ENCODE measurements at places on chromosomes 3 and 15.
A peak's percentile ranks its signal among the peaks of the same experiment; 100 is the strongest.

DNA sequence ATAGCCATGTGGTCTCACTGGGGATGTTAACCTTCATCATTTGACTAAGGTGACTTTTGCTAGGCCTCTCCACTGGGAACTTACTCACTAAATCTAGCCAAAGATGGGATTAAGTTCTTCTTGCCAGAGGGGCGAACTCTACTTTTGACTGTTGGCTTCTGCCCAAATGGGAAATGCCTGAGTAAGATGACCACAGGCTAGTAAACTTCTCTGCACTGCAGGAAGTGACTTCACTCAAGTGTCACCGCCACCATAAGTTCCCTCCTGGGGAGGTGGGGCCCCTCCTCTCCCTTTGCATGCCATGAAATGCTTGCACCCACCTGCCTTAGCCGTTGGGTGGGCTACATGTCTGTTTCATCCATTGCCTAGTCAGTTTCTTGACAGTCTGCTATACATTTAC lies 388.3 kb downstream of the FEZF2 start:
- DNase-seq: no peak

DNA sequence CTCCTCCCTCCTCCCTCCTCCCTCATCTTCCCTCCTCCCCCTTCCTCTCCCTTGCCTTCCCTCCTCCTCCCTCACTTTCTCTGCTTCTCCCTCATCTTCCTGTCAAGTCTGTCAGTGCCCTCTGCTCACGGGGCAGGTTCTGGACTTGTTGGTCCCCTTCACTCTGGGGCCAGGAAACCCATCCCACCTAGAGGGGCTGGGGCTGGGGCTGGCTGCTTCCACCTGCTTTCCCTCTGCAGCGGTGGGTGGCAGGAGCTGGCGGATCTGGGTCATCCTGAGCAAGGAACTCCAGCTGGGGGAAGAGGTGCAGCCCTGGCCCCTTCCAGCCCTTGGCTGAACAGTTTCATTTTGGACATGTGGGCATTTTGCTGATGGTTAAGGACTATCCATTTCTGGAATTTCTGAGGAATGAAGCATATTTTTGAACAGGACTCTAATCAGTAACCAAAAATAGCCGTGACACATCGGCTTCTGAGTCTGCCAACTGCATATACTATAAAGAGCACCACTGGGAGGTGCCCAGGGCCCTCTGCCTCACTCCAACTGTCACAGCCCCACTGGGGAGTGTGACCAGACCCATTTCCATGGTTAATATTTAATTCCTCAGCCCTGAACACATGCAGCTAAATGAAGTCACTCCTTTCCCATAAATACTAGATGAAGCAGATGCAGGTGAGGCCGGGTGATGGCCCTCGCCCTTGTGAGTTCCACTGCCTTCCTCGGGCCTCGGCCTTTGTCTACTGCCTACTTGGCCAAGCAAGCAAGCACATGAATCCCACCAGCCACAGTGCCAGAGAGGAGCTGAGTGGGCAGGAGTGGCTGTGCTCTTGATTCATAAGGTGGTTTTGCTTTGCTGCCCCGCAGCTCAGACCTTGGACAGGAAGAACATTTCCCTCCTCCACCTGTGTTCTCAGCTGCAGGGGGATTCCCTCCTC lies 39.8 kb downstream of the CHDH start:
- DNase-seq: no peak

- DNase-seq: no peak
Observed at GRCh38 chr15:94306700-94307650, 75.6 kb downstream of the MCTP2 start.

- no peak for DNase-seq
Observed at GRCh38 chr3:188400494-188401243, 246.7 kb downstream of the LPP start.

- DNase-seq: peak; percentile 66
Observed at GRCh38 chr3:38453075-38453912, at the start of gene ACVR2B. TSS of gene ACVR2B (plus strand) at chr3:38453890. CDS start at chr3:38454323, 433 bp downstream.

GRCh38 chr15:92205255-92205739 lies 188.4 kb upstream of the ST8SIA2 start:
- no peak for DNase-seq

- no peak for DNase-seq
Observed at GRCh38 chr3:142586803-142587406, 8.4 kb upstream of the ATR start.

- no peak for DNase-seq
Observed at GRCh38 chr3:10228248-10228950, 19.9 kb upstream of the TATDN2 start.

GRCh38 chr3:44264146-44264545 lies 22.5 kb downstream of the TOPAZ1 start:
- no peak for DNase-seq

GRCh38 chr3:112445839-112446238 lies 53.4 kb downstream of the BTLA start:
- no peak for DNase-seq

DNA sequence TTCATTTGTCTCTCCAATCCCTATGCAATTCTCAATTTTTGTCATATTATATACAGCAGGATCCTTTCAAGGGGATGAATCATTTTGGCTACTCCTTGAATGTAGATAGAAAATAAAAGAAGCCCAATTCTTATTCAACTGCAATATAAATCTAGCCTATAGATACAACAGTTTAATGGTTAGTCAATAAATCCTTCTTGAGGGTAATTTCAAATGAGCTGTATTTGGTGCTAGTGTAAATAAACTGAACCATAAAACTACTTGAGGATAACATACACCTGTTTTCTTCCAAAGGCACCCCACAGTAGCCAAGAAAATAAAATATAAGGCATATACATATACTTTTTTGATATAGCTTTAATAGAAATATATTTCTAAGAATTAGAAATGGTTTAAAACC lies 830.3 kb downstream of the ROBO1 start:
- DNase-seq: no peak

DNA sequence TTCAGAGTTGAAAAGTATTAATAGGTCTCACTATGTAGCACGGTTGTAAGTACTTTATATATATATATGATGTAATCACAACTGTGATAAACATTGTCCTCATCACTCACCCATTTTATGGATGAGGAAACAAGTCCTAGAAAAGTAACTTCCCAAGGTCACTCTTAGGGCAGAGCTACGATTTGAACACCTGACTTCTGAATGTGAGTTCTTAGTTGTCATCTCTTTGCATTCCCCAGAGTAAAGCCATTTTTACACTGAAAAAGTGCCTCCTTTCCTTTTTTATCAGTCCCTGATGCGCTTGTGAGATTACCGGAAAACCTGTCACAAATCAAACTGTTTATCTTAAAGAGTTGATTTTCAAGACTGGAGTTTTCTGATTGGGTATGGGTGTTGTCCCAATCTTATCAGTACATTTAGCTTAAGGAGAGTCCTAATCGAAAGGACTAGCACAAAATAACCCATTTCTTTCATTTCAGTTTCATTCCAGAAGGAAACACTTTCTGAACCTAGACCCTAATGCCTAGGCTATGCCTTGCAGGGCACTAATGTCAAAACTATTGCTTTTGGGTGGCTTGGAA lies 2.3 kb upstream of the EDEM1 start:
- no peak for DNase-seq

DNA sequence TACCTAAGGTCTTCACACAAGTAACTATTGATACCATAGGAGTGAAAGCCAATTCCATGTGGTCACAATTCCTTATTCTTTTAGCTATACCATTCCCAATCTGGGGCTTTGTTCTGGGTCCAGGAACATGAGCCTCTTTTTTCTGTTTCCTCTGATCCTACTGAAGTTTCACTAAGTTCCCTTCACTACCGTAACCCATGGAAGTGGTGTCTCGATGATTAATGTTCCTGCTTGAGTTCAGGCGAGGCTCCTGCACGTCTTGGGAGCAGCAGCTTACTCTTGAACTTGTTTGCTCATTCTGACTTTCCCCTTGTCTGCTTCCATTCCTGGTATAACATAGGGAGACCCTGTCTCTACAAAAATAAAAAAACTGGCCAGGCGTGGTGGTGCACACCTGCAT lies 23.6 kb downstream of the ZNF592 start:
- DNase-seq: no peak

- no peak for DNase-seq
Observed at GRCh38 chr15:71951134-71951533, 140.8 kb downstream of the NR2E3 start.

- no peak for DNase-seq
Observed at GRCh38 chr3:57892423-57892822, 115.8 kb upstream of the FLNB start.

GRCh38 chr3:85426121-85426520 lies 467.3 kb downstream of the CADM2 start:
- DNase-seq: no peak

- peak; percentile 50 for DNase-seq
Observed at GRCh38 chr3:15310491-15311370, 21.7 kb downstream of the SH3BP5 start.

- no peak for DNase-seq
Observed at GRCh38 chr3:194849166-194849875, 163.6 kb downstream of the FAM43A start.
